SK-N-SH (cell line): ENCODE measurements at places on chromosomes 1 and 21.

- DNase-seq = peak; percentile 93
Measured at GRCh38 chr1:64744492-64745180, at the start of gene RAVER2. TSS of gene RAVER2 (plus strand) at chr1:64745075. CDS start at chr1:64745173, 98 bp downstream.

GRCh38 chr1:211735208-211736170 is 60.1 kb upstream of the NEK2 start:
- peak; percentile 35 for DNase-seq

- no peak for DNase-seq
Measured at GRCh38 chr1:15249081-15249480, 2.1 kb downstream of the FHAD1 start.

DNA sequence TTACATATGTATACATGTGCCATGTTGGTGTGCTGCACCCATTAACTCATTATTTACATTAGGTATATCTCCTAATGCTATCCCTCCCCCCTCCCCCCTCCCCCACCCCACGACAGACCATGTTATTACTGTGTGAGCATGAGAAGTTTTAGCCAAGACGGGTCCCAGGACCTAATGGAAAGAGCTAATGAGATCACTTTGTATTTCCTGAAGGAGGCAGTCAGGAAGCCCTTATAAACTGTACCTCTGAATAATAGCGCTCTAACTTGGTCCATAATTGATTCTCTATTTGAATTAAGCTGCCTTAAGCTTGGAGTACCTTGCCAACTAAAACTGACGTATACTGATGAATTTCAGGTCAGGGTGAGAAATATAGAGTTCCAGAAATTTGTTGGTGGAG is 4.1 kb upstream of the NEGR1 start:
- DNase-seq = no peak

DNA sequence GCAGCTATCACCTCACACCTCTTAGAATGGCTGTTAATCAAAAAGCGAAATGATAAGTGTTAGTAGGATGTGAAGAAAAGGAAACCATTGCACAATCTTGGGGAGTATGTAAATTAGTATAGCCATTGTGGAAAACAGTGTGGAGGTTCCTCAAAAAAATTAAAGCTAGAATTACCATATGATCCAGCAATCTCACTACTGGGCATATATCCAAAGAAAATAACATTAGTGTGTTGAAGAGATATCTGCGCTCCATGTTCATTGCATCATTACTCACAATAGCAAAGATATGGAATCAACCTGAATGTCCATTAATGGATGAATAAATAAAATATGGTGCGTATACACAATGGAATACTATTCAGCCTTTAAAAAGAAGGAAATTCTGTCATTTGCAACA is 68.9 kb downstream of the SNRPE start:
- DNase-seq = no peak

- DNase-seq = no peak
Measured at GRCh38 chr1:32273391-32274208, 18.3 kb upstream of the HDAC1 start.

- DNase-seq = no peak
Measured at GRCh38 chr21:42439284-42440186, 35.8 kb downstream of the UBASH3A start.

GRCh38 chr1:203662360-203662759 is 35.7 kb downstream of the ATP2B4 start:
- no peak for DNase-seq

- no peak for DNase-seq
Measured at GRCh38 chr1:89546934-89547562, 22.4 kb downstream of the LRRC8B start.

DNA sequence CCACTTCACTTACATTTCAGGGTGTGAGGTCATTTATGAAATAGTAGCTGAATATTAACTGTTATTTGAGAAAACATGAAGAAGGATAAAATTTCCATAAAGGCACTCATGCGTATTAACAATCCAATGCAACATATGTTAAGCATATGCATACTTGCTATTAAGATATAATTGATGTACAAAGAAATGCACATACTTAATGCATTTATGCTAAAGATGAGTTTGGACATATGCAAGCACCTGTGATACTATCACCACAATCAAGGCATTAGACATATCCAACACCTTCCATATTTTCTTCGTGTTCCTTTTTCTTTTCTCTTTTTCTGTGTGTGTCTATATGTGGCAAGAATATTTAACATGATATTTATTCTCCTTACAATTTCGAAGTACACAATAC is 464.8 kb upstream of the BRINP3 start:
- DNase-seq = no peak

DNA sequence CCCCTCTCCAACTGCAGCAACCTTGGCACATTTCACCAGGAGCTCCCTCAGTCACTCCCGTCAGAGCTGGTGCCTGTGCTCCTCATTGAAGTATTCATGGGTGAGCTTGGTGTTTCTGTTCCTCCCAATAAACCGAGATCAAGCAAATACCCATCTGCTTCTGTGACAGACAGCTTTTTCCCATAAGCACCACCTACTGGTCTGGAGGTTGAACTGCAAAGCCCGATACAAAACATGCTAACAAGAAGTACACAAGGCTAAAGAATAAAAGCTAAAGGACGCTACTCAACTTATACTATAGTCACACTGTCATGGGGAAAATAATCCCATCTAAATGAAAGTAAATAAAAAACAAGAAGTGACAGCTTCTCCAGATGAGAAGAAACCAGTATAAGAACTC is 111.9 kb upstream of the C21orf91 start:
- peak; percentile 24 for DNase-seq

- no peak for DNase-seq
Measured at GRCh38 chr1:116521186-116521585, 49.6 kb downstream of the CD58 start.

GRCh38 chr1:158055854-158056253 is 62.4 kb downstream of the KIRREL1 start:
- DNase-seq = no peak

DNA sequence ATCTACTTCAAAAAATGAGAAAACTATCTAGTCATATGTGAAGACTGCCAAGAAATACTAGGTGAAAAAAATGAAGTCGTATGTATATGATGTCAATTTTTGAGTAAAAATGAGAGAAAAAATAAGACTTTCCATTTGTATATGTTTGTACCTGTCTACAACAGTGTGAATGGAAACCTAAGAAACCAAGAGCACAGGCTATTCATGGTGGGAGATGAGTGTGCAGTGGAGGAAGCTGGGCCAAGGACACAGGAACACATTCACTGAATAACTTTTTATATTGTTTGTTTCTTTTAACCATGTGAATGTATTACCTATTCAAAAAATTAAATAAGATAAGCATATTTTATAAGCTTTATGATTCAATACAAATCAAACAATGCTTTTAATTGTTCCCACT is 67.0 kb downstream of the ERO1B start:
- DNase-seq = no peak

DNA sequence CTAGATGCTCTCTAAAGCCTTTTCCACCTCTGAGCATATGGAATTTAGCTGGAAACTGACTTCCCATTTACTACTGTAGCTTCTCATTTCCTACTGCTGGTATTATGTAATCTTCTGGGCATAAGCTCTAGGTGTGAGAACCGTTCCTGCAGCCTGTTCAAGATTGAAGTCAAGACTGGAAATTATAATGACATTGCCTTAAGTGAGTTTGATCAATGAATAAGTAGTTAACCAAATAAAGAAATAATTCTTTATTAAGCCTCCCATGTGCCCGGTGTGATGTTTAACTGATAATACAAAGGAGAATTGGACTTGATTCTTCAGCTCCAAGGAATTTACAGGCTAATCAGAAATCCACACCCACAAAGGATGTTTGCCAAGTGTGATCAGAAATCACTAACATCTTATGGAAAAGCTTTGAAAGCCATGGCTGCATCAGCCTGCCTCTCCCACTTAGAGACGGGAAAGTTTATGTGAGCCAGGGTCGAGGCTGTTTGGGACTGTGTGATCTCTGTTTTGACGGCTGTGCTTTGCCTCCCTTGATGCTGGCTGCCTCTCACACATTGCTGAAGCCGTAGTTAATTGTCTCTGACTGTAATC is 36.4 kb upstream of the PRELP start:
- no peak for DNase-seq

DNA sequence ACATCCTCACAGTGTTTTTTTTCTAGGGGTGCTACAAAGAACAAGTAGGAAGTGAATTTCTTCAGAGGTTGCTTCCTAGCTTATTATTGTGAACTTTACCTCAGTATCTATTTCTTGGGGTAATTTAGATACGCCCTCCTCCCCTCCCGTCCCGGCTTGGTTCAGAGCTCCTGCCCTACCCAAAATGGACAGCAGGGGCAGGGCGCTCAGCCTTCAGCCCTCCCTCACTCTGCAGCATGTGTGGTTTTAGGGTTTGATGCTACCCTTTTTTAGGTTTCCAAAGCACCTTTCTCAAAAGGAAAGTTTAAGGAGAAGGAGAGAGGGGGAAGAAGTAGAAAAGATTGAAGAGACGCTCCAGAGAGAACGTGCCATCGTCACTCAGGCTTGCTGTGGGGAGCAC is 16.9 kb upstream of the POGK start:
- peak; percentile 45 for DNase-seq

- no peak for DNase-seq
Measured at GRCh38 chr1:229098903-229099578, 171.9 kb upstream of the RAB4A start.
